ENCODE measurements at places on chromosomes 1 and 21.

GRCh38 chr1:179588425-179589024 lies 3.1 kb upstream of the TDRD5 start:
- no peak for DNase-seq

DNA sequence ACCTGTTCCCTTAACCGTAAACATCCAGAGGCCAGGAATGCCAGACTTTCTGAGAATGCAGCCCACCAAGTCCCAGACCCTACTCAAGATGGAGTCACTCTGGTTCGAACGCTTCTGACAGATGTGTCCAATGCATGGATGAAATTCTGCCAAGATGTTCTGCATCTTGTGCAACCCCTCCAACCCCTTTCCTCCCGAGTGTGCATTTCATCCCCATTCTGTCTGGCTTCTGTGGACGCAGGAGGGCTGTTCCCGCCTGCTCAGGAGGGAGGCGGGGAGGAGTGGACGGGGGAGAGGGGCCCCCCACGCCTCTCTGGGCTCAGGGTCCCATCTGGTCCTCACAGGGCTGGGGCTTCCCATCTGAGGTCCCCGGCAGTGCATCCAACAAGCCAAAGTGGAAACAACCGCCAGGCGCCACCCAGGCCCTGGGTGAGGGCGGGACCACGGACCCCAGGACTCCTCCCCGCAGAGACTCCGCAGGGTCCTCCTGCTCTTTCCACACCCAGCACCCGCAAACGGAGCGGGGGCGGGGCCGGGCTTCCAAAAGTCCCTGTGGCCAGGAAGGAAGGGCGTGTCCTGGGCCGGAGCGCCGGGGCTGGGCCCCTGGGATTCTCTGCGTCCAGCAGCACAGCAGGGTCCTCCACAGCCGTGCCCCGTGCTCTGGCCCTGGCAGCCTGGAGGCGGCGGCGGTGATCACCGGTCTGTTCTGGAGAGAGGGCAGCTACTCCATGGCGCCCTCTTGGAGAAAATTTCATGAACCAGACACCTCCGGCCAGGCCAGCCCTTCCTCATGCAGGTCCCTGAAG lies 27.8 kb upstream of the SUMO3 start:
- no peak for DNase-seq

GRCh38 chr1:33624991-33625870 lies 152.8 kb downstream of the ZSCAN20 start:
- DNase-seq = no peak

DNA sequence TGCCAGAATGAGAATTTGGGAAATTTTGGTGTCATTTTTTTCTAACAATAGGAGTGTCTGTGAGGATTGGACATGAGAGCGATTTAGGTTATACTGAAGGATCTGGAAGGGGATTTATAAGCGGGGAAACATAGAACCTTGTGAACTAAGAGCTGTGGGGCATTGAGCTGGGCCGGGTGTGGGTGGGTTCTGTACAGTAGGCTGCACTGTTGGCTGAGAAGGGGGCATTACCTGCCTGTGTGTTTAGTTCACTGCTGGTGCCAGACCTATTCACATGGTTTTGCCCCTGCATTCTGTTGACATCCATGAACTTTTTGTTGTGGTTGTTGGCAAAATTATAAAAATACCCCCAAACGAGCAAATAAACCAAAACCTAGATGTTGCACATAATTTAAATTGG lies 8.8 kb downstream of the PBX1 start:
- DNase-seq = no peak

DNA sequence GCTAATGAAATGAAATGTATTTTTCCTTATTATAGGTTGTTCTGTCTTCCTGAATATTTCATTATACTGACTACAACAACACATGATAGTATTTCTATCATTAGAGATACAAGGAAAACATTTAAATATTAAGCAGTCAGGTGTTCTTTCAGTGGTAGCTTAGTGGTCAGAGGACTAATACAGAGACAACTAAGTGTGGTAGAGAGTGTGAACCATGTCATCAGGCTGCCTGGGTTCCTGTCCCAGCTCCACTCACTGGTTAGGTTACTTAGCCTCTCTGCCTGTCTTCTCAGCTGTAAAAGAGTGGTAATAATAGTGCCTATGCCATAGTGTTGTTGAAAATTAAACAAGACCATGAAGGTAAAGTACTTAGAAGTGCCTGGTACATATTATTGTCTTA lies 3.9 kb downstream of the UAP1 start:
- DNase-seq = no peak

DNA sequence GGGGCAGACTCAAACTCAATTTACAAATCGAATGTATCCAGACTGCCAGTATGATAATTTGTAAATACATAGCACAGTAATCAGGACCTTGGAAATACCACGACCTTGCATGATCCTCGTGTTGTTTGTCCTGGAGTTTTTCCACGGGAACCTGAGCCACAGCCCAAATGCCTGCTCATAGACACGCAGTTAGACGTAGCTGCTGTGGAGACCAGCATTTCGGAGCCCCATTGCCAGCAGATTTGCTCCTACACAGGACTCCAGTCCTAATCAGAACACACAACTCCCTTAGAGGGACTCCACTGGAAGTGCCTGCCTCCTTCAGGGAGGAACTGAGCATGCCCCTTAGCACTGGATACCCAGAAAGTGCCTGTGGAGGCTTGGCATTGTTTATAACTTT lies 163.2 kb downstream of the GALNT2 start:
- no peak for DNase-seq

DNA sequence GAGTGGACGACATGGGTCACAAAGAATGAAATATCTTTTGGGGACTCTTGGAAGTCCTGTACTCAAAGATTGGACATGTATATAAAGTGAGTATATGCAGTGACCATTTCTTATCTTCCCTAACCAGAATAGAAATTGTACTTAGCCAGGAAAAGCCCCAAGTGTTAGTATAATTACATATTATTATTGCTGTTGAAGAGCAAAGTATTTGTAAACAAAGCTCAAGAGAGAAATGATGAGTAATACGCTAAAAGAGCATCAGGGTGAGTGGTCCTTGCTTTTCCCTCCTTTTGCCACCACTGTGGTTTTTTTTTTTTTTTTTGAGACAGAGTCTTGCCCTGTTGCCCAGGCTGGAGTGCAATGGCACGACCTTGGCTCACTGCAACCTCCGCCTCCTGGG lies 6.4 kb upstream of the CGN start:
- DNase-seq = no peak

GRCh38 chr1:89844860-89845259 lies 24.0 kb downstream of the LRRC8D start:
- no peak for DNase-seq

GRCh38 chr1:108007531-108007930 lies 42.6 kb upstream of the VAV3 start:
- no peak for DNase-seq

DNA sequence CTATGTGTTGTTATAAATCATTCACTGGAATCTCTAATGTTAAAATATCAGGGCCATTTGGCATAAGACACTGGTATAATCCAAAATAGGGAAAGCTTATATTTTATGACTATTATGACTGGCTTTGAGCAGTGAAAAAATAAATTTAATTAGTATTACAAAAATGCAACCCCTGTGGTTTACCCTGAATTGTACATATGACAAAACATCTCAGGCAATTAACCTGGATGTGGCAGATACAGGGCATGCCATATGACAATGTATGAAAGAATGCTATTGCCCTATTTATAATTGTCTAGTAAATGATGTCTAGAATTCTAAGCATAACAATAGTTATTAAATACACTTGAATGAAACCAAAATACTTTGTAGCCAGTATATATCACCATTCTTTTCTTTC lies 532.5 kb upstream of the ADGRL4 start:
- DNase-seq = no peak

DNA sequence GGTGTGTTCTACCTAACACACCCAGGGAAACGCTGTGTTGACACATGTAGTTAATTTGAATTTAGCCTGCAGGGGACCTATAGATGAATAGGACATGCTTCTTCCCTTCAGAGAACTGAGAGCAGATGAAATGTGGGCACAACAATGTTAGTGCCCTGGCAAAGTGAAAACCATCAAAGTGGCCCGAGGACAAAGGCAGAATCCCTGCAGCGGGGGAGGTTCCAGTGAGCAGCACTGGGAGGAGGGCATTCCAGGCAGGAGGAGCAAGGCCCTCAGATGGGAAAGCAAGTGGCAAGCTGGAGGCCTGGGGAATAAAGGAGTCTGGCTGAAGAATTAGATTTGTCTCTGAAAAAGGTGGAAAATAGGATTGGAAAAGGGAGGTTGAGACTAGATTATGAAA lies 37.2 kb downstream of the C1orf94 start:
- no peak for DNase-seq

GRCh38 chr1:29258189-29258975 lies 22.1 kb downstream of the PTPRU start:
- DNase-seq = no peak

GRCh38 chr1:89298461-89298860 lies 25.8 kb upstream of the GBP5 start:
- no peak for DNase-seq

GRCh38 chr21:38376235-38376634 lies 119.4 kb downstream of the KCNJ15 start:
- DNase-seq = no peak

DNA sequence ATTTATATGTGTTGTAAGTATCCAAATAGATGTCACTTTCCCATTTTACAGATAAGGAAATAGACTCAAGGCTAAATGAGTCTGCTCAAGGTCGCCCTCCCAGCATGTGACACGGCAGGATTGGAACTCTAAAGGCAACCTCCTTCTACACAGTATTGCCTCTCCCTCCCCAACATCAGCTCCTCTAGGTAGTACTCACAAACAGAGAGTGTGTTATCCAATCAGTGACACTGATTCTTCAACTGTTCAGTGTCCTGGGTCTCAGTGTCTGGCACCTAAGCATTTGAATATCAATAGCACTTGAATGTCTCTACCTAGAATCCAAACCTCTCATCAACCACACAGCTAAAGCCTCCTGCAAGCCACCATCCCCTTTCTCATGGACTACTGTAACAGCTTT lies 87.1 kb downstream of the DAB1 start:
- DNase-seq = no peak

GRCh38 chr1:200776949-200777348 lies 38.3 kb downstream of the CAMSAP2 start:
- no peak for DNase-seq

DNA sequence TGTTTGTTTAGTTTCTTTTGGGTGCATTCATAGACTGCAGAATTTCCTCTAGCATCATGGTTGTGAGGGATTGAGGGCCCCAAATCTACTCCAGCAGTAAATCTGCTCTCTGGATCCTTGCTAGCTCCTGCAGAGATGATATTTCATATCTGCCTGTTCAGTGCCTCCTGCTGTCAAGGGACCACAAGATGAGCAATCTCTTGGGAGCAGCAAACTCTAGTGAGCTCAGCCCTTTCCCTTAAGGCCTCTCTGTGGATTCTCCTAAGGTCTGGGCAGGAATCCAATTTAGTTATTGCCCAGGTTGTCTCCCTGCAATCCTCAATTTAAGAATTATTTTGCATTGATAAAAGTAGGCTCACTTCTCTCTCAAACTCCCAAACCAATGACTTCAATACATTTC lies 76.9 kb downstream of the RGS18 start:
- no peak for DNase-seq

DNA sequence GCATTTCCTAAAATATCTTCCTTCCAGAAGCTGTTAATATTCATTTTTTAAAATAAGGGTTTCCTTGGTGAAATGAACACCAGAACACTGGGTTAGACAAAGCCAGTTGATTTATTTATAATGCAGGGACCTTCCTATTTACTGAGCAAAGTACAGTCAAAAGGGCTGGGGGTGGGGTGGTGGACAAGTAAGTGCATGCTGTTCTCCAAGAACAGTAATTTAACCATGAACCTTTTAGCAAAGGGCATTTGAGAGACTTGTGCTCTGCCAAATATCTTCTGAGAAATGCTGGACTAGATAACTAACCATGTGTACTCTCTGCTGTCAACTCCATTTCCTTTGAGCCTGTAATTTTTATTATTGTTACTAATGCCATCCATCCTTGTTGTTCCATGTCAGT lies 100.2 kb downstream of the OMA1 start:
- no peak for DNase-seq

GRCh38 chr1:10635992-10636391 lies 160.5 kb downstream of the CASZ1 start:
- no peak for DNase-seq

DNA sequence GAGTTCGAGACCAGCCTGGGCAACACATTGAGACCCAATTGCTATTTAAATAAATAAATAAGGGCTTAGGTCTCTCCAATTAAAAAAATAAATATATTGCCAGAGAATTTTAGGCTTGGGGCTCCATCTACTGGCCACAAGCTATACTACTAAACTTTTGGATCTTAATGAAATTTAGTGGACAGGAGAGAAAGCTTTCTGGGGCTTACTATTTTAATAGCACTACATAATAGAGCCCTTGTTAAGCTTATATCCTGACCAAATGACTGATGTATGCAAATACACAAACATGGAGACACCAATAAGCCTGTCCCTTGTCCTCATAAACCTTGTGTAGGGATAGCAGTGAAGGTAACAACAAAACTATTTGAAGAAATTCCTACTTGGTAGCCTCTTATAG lies 18.4 kb downstream of the CCT3 start:
- no peak for DNase-seq

DNA sequence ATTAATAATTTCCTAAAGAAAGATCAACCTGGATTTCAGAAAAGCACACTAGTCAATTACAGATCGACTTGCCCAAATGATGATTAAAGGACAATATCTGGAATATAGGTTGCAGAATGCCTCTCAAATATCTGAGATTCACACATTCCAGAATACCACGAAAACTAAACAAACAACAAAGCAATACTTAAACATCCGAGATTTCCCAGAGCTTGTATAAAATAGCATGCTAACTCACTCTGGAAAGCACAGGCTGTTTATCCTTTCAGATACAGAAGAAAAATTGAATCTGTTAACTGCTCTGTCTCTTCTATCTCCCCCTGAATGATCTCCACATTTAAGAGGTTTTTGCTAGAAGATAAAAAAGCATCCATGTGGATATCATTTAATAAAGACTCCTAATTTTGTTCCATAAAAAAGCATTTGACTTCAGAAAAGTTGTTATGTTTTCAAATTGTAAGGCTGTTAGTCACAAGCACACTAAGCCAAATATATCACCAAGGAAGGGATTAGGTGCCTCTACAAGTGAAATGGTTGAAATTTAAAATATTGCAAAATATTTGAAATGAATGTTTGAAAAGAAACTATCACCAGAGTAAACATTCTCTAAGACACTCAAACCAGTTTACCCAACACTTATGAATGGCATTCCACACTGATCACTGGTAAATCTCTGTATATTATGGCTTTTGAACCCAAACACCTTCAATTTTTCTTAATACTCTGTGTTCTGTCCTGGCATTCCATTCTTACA lies 865.1 kb upstream of the ADAMTS5 start:
- DNase-seq = no peak

- no peak for DNase-seq
Measured at GRCh38 chr1:35633547-35633946, 7.8 kb downstream of the PSMB2 start.

Data from esophagus squamous epithelium (tissue), 5 donors.